Activated CD4-positive, alpha-beta T cell treated with anti-CD3 and anti-CD28 coated beads, Interleukin-10, Interleukin-2, amounts not matched to agents 100 ng/mL and 50 ng/mL, durations not matched to agents 16 hours and 8 hours (primary cell): ENCODE measurements at places on chromosomes 6 and 20.
A peak's percentile ranks its signal among the peaks of the same experiment; 100 is the strongest.

GRCh38 chr6:129766959-129767728, 57.2 kb upstream of the ARHGAP18 start:
- peak; percentile 86 for DNase-seq

- DNase-seq: no peak
These were observed 6.0 kb downstream of the TREM1 start for GRCh38 chr6:41280381-41281057.

GRCh38 chr6:12748815-12749521, 32.4 kb downstream of the PHACTR1 start:
- no peak for DNase-seq

DNA sequence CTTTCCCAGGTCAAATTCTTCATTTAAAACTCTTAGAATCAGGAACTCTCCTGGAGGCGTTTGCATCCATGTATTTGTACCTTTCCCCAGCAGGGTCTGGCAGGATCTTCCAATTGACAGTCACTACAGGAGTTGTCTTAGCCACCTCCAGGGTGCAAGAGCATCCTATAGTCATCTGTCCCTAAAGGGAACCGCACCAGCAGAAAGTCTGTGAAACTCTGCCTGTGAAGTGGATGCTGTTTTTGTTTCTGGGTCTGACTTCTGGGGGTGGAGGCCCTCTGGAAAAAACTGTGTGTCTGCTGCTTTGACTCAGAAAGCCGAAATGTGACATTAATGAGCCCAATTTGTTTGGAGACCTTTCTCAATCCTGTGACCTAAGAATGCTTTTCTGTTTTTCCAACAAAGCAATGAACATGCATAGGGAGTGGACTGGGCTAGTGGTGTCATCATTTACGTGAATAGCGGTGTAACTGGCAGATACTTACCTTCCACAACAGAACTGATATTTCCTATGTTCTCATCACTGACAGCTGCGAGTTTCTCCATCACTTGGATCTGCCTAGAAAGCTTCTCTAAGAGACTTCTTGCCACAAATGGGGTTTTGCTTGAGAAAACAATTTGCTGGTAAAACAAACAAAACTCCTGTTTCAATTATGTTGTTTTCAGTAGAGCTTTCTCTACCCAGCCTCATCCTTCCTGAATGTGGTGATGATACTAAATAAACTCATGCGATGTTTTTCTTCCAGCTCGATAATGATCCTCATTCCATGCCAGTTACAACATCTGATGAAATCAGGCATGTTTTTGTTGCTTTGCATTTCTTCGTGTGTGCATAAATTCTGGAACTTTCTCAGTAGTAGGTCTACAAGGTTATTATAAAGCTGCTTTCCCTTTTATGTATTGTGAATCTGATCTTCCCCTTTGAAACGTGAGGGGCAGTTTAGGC, 33.3 kb upstream of the ARMH2 start:
- DNase-seq: no peak

GRCh38 chr20:15332711-15333160, 995.3 kb upstream of the FLRT3 start:
- DNase-seq: no peak

DNA sequence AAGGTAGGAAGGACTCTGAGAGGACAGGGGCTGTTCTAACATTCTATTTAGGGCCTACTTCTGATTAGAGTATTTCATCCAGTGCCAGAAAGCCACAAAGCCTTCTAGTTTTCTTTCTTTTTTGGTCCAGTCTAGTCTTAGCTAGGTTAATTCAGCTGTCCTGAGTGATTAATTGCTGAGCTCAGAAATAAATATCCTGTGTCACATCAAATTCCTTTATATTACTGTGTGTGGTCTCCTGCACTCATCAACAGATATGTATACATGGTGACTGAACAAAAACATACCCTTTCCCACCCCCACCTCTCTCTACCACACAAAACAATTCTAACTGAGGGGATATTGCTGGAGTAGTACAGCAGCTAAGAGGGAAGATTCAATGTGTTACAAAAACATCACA, 601.5 kb upstream of the NRSN1 start:
- DNase-seq: no peak

- DNase-seq: no peak
These were observed 632.0 kb downstream of the HTR1B start for GRCh38 chr6:76831299-76831698.

GRCh38 chr6:142569676-142570075, 267.9 kb downstream of the ADGRG6 start:
- peak; percentile 60 for DNase-seq

DNA sequence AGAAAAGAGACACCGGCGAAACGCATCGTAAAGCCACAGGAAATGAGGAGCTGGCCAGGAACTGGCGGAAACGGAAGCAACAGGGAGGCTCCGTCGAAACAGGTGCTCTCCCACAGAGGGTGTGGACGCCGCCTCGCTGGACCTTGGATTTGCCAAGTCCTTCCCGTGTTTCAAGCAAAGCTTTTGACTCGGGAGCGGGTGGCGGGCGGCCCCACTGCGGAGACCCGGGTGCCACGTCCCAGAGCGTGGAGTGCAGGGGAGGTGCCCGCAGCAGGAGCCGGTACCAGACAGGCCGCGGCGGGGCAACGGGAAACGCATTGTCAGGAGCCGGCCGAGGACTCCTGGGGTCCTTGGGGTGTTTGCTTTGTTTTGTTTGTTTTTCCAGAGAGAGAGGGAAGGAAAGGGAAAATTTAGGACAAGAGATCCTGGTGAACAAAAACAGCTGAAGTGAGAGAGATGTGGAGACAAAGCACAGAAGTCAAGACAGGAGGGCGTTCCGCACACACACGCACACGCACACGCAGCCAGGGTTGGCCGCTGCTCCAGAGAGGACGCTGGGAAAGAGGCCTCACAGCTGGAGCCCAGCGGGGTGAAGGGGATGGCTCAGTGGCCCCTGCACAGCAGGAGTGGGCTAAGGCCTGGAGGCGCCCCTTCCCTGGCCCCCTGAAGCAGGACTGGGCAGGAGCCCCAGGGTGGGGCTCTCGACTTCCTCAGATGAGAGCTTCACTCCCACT, 50.9 kb upstream of the CHRNA4 start:
- DNase-seq: no peak

DNA sequence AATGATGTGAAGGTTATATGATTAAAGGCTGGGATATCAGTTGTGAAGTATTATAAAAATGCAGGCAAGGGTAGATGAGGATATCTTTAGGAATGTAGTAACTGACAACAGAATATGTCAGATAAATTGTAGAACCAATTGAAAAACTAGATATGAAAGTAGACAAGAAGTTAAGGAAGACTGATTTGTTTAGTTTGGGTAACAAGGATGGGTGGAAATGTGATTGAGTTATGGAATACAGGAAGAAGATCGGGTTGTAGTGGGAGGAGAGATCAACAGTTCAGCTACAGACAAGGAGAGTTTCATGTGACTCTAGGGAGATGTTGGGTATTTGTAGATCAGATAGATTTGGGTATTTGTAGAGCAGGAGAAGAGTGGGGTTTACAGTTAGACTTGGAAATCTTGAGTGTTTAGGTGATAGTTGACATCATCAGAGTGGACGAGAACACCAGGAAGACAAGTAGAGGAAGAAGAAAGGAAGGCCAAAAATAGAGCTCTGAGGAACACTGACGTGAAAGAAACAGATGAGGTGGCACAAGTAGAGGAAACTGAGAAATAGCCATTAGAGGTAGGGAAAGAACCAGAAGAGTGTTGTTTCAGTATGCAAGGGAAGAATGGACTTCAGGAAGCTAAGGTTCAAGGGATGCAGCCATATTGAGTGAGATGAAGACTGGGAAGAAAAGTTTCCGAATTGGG, 12.1 kb upstream of the TSPYL1 start:
- DNase-seq: no peak

DNA sequence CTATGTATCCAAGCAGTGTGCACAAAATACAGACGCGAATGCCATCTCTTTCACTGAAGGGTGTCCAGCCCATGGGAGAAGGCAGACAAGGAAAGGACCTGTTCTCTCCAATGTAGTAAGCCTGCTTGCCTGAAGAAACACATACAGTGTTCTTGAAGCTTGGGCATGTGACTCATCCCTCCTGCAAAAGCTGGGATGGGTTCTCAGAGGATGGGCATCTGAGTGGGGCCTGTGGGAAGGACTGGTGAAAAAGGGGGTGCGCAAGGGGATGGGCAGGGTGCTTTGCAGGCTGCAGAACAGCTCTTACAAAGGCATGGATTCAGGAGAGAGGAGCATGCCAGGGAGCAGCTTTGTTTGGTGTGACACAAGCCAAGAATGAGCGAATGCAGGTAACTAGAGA, 128.1 kb downstream of the FYN start:
- DNase-seq: no peak

DNA sequence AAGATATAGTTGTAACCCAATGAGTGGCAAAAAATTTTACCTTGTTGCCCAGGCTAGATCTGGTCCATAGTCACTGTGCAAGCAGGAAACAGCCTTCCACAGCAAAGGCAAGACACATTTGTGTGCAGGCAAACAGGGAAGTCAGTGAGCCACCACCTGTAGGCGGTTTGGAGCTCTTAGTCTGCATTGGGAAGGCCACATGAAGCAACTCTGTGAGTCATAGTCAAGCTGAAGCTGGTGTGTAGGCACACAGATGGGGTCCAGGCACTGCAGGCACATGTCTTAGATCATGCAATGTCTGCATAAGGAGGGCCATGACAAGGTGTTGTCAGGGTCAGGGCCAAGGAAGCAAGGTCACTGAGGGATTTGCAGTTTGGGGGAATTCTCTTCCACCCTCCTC, 543.2 kb upstream of the EPHA7 start:
- DNase-seq: no peak

DNA sequence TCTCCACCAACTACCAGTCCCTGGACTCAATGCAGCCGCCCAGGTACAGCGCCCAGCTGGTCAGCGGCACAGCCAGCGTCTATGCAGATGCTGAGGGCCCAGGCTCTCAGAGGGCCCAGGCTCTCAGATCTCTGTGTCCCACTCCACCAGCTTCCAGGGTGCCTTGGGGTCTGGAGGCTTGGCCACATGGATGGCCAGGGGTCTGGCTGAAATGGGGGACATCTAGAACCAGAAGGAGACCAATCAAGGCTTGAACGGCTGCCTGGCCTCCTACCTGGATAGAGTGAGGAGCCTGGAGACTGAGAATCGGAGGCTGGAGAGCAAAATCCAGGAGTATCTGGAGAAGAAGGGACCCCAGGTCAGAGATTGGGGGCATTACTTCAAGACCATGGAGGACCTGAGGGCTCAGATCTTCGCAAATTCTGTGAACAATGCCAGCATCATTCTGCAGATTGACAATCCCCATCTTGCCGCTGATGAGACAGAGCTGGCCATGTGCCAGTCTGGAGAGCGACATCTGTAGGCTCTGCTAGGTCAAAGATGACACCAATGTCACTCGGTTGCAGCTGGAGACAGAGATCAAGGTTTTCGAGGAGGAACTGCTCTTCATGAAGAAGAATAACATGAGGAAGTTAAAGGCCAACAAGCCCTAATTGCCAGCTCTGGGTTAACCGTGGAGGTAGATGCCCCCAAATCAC, 44.1 kb upstream of the GRM4 start:
- no peak for DNase-seq

GRCh38 chr20:914727-915498, 1.2 kb downstream of the ANGPT4 start:
- DNase-seq: no peak

- DNase-seq: peak; percentile 48
These were observed 30.1 kb upstream of the SLC16A10 start for GRCh38 chr6:111057074-111057752.

DNA sequence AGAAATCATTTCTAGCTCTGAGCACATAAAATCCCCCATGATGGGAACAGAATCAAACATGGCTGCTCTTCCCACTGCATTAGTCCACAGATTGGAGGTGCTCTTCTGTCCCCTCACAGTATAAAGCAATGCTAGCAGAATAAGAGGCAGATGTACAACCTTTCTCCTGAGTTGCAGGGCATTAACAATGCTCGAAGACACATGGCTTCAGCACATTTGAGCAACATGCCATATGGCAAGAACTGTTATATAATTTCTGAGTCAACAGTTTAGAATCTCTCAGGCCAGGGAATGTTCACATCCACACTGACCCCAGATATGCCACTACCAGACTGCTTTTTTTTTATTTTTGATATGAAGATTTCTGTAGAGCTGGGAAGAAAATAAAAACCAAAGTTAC, 119.6 kb downstream of the KIF13A start:
- no peak for DNase-seq

DNA sequence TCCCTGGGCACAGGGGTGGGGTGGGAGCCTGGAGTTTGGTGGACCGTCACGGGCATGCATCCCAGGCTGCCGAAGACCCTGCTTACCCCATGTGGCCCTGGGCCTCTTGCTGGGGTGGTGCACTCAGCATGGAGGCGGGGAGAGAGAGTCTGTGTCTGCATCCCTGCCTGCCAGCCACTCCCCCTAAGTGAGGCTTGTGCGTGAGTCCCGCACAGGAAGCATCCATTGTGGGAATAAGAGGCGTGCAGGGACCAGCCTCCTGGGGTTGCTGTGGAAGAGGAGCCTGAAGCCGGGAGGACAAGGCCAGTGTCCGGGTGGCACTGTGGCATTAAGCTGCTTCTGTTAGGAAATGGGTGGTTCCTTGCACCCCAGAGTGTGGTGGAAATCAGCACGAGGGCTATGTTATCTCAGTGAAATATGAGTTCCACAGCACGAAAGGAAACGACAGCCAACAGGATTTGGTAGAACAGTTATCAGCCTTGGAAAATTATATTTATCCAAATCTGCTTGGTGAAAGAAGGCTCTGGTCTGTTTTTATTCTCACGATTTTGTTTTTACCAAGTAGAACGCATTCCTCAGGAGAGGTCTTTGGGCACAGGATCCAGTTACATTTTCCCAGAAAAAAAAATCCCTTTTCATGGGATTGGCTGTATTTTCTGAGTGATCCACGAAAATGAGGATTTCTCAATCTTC, 35.7 kb downstream of the CDH4 start:
- DNase-seq: no peak

DNA sequence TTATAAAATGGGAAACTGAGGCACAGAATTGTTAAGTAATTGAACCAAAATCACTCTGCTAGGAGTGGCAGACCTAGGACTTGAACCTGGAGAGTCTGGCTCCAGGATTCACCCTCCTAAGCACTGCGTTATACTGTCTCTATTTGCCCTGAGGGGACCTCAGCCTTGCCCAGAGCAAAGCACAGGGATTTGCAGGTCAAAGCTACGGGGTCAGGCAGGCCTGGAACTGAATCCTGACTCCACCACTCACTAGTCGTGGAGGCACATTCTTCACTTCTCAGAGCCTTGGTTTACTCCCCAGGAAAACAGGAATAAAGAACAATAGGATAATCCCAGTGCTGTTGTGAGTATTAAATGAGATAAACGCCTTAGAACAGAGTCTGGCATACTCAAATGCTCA, 19.4 kb downstream of the KCNK15 start:
- no peak for DNase-seq

DNA sequence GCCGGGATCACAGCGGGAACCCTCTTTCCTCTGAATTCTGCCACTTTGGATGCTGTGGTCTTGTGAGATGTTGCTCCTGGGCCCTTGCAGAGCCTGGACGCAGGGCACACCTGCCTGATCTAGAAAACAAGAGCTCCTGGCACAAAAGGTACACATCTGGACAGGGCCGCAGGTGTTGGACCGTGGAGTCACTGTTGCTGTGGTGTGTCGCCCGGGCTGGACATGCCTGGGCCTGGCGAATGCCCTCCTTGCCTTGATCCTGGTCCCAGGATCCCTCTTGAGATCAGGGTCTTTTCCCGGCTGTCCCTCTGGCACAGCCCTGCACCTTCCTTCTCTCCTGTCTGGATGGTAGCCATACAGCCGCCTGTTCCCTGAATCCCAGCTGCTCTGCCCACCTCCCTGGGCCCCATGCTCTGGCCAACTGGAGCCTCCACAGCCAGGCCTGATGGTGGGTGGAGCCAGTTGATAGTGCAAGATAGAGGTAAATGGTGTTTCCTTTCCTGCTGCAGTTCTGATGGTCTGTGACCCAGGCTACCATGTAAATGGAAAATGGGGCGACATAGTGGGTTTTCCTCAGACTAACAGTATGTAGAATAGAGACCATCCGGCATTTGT, 5.0 kb downstream of the FOXP4 start:
- DNase-seq: no peak
